ENCODE measurements at places on chromosomes 5 and 9.

- DNase-seq, result no peak
These were observed 86.1 kb downstream of the TLE4 start for GRCh38 chr9:79657891-79658290.

DNA sequence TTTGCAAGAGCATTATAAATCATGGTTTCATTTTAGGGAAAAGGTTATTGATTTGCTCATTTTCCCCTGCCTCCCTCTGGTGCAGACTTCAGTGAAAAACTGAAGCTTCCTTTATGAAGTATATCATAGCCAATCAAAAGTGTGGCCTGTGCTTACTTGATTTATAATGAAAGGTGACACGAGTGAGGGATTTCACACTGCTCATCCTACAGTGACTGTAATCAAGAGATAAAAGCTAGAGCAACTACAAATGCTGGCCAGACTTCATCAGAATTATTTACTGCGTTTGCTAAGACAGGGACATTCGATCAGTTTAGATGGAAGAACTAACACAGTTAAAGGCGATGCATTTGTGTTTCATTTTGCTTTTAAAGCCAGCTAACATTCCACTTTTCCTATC lies 151.5 kb downstream of the SV2C start:
- DNase-seq, result no peak

DNA sequence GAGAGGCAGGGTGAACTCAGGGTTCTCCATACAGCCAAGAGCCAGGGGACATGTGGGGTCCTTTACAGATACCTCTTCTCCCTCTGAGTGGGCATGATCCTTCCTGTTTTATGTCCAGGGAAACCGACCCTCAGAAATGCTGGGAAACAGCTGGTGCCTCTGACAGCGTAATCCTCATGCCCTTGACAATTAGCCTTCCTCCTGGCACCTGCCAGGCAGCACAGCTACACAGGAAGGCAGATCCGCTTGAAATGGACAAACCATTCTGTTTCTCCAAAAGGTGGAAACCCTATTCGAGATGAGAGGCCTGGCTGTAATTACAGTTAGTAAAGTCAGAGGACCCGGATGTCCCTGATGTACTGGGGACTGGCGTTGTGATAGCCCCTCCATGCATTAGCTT lies 7.2 kb downstream of the ERGIC1 start:
- DNase-seq, result no peak

- DNase-seq, result no peak
These were observed 294.7 kb downstream of the ZSWIM6 start for GRCh38 chr5:61626639-61627282.

- no peak for DNase-seq
These were observed 12.8 kb downstream of the CRAT start for GRCh38 chr9:129097671-129098306.

DNA sequence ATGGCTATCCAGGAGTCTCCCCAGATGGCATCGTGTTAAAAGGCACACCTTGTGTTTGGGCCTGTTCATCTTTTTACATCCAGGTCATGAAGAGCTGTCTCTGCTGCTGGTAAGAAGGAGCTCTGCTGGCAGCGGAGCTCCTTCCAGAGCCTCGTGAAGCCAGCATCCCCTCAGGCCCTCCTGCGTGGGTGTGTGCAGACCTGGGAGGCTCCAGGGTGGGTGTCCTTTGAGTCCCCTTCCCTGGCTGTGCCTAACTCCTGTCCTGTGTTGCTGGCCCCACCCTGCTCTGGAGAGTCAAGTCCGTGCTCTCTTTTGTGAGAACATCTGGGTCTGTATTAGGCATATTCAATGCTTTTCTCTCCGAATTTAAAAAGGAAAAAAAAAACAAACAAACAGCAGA lies 149.6 kb upstream of the IRX2 start:
- DNase-seq, result no peak

- DNase-seq, result no peak
These were observed 36.4 kb downstream of the SNX30 start for GRCh38 chr9:112786829-112787520.

DNA sequence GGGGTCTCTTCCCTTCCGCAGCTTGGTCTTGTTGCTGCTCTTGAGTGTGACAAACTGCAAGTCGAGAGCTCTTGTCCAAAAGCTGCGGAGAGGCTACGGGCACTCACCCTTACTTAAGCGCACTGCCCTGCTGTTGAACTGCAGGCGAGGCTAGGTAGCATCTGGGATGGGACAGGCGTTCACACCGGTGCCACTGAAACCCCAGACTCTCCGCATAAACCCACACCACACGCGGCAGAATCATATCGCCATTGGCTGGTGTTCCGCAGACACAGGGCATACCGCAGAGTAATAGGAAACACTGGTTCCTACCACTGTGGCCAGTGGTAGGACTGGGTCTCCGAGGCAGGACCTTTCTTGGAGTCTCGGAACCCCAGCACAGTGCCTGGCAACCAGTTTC lies 2.2 kb upstream of the NPR3 start:
- DNase-seq, result no peak

- DNase-seq, result no peak
These were observed 366.9 kb upstream of the NUDT12 start for GRCh38 chr5:103929338-103930013.

GRCh38 chr5:137724251-137724650 lies 11.6 kb downstream of the KLHL3 start:
- no peak for DNase-seq

GRCh38 chr5:125269926-125270325 lies 523.5 kb upstream of the ZNF608 start:
- DNase-seq, result no peak

DNA sequence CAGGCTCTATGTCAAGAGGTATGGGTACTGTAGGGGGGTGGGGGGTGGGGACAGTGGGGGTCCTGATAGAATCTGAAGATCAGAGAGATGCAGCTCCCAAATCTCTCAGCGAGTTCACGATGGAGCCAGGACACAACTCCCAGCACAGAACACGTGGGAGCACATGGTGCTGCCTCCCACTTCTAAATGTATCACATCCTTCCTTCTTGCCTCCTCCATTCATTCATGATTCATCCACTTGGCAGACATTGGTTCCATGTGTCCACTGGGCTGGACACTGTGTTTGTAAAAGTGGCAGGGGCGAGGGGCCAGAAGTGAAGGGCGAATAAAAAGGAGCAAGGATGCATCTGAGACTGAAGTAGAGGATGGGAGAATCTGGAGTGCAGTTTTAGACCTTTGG lies 33.9 kb downstream of the SH3TC2 start:
- DNase-seq, result no peak

All from right hindlimb (tissue), 1 donor.